ENCODE measurements at places on chromosomes 3 and 15.
A peak's percentile ranks its signal among the peaks of the same experiment; 100 is the strongest.

- no peak for DNase-seq
Measured at GRCh38 chr3:71154846-71155245, 428.7 kb downstream of the FOXP1 start.

- no peak for DNase-seq
Measured at GRCh38 chr3:100030346-100030745, 84.0 kb downstream of the FILIP1L start.

DNA sequence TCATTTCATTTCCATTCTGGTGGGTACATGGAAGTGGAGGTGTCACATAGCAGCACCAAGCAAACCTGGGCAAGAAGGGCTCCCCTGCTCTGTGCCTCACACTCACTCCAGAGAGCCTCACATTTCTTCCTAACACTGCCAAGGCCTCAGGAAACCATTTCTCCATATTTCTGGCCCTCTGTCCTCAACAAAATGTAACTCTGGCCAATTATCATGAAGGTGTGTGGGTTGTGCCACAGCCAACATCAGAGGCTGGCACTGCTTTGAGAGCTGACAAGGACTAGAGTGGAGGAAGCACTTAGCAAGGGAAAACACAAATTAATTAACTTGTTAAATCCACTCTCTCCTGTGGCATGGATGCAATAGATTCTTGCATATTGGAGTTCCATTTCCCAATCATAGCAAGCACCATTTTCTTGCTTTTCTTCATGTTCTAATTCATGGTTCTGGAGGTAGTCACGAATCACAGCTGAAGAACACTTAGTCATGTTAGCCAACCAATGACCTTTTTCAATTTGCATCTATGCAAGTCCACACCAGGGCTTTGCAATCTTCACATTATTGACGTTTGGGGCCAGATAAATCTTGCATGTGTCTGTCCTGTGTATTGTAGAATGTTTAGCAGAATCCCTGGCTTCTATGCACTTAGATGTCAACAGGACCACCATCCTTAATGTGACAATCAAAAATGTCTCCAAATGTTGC lies 241.1 kb downstream of the PLCL2 start:
- no peak for DNase-seq

GRCh38 chr3:66023738-66024385 lies 14.9 kb downstream of the MAGI1 start:
- DNase-seq: no peak

DNA sequence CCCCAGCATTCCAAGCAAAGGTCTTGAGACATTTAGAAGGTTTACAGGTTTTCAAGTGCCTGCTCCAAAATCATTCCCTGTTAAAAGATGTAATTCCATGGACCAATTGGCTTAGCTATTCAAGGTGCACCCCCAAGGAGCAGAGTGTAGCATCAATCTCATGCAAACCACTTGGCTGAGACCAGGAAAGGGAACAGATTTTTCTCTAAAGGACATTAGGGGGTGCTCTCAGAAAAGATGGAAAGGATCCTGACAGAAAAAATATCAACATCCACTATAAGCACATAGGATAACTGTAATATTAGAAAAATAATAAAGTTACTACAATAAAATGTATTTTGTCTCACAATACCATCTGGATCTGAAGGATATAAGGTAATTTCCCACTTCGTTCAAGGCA lies 328.0 kb upstream of the CDIN1 start:
- no peak for DNase-seq

DNA sequence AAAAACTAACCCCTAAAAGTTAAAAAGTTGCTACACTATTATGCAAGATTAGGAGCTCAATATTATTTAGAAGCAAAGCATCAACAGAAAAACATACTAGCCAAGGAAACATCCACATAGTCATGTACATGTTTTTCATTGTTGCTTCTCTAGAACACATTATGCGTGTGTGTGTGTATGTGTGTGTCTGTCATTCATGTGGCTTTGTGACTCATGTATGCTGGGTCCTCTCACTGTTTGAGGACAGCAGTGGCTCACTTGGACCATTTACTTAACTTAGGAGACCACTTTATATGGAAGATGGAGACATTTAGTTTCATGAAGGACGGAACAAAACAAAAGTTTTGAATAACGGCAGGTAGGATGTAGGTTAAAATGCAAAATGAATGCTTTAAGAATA lies 219.4 kb upstream of the THBS1 start:
- no peak for DNase-seq

DNA sequence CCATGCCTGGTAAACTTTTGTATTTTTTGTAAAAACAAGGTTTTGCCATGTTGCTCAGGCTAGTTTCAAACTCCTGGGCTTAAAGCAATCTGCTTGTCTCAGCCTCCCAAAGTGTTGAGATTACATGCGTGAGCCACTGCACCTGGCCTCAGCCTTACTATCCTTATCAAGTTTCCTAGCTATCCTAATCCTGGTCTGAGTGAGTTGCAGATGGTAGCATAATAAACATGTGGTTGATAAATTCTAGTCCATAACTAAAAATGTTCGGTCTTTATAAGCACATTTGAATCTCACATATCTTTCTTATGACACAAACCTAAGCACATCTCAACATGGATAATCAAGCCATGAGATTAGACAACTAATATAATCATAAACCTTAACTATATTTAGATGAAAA lies 18.5 kb downstream of the NPHP3 start:
- no peak for DNase-seq

- peak; percentile 82 for DNase-seq
Measured at GRCh38 chr3:110027446-110028080, 690.2 kb upstream of the DPPA4 start.

- no peak for DNase-seq
Measured at GRCh38 chr3:125394406-125394805, 19.3 kb upstream of the ZNF148 start.

DNA sequence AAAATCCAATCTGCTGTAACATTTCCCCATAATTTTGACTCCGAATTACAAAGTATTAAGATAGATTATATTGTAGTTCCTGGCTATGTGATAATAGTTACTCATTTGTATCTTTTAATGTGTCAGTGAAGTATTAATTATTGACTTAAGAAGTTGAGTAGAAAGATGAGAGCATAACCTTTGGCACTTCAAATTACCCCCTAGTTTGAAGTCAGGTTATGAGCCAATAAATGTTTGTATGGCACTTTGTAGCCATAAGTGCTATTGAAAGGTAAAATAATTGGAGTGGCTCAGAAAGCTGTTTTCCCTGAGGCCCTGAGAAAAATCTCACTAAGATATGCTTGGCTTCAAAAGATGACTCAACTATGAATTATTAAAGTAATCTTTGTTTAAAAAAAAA lies 31.0 kb downstream of the IREB2 start:
- DNase-seq: no peak

- DNase-seq: no peak
Measured at GRCh38 chr3:152581951-152582350, 253.0 kb upstream of the P2RY1 start.

DNA sequence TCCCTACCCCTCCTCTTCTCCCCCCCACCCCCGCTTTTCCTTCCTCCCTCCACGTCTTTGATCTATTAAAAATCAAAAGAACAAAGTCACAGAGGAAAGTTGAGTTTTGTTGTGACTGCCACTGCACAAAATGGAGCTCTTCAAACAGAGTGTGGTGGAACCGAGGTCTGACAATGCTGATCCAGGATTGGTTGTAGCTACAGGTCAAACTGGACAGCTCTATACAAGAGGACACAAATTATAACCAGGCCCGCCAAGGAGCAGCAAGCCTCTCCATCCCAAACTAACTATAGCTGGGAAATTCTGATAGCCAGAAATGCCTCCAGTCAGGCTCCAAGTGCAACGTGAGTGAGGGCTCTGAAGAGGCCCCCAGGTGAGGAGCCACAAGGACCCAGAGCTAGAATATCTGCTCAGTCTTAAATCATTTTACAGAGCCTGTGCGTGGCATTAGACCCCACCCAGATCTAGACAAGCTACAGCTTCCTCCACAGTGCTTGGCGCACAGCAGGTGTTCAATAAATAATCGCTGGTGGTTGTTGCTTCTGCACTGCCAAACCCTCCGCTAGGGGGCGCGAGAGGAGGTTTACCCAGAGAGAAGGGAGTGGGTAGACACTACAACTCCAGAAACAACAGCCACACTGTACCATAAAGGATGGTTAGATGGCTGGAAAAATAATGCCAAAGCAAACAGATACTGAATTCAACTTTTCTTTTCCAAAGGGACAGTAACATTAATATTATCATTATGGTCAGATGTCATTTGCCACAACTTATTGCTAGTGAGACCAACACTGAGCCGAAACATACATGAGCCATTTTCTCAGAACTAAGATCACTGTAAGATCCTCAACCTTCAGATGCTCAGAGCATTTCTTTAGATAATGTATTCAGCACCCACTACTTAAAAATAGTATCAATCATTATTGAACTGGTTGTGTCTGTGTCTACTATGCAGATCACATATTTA lies 44.6 kb downstream of the ZIC4 start:
- DNase-seq: peak; percentile 25

GRCh38 chr15:64970698-64971097 lies 19.0 kb downstream of the SPG21 start:
- no peak for DNase-seq

DNA sequence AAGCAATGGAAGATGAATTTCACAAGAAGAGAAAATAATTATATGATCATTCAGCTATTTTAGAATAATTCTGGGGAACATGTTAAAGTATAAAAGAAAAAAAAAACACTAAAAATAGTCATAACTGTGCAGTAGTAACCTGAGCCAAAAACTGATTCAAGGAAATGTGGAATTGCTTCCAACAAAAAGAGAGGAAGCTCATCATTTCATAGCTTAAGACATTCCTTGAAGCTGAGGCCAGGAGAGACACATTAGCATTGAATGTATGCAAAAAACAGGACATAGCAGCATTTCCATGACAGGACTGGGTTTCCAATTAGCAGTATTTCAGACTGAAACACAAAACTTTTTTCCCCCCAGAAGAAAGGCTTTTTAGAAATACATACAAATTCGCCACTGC lies 27.7 kb upstream of the LRRN1 start:
- no peak for DNase-seq

DNA sequence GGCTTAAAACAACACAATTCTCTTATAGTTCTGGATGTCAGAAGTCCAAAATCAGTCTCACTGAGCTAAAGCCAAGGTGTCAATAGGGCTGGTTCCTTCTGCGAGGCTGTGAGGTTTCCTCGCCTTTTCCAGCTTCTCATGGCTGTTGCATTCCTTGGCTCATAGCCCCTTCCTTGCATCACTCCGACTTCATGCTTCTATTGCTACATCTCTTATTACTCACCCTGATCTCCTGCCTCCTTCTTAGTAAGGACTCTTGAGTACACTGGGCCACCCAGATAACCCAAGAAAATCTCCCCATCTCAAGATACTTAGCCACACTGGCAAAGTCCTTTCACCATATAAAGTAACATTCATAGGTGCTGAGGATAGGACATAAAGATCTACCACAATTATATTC lies 193.9 kb downstream of the ADAMTS17 start:
- DNase-seq: no peak

GRCh38 chr3:157786211-157786610 lies 283.0 kb upstream of the VEPH1 start:
- peak; percentile 82 for DNase-seq

DNA sequence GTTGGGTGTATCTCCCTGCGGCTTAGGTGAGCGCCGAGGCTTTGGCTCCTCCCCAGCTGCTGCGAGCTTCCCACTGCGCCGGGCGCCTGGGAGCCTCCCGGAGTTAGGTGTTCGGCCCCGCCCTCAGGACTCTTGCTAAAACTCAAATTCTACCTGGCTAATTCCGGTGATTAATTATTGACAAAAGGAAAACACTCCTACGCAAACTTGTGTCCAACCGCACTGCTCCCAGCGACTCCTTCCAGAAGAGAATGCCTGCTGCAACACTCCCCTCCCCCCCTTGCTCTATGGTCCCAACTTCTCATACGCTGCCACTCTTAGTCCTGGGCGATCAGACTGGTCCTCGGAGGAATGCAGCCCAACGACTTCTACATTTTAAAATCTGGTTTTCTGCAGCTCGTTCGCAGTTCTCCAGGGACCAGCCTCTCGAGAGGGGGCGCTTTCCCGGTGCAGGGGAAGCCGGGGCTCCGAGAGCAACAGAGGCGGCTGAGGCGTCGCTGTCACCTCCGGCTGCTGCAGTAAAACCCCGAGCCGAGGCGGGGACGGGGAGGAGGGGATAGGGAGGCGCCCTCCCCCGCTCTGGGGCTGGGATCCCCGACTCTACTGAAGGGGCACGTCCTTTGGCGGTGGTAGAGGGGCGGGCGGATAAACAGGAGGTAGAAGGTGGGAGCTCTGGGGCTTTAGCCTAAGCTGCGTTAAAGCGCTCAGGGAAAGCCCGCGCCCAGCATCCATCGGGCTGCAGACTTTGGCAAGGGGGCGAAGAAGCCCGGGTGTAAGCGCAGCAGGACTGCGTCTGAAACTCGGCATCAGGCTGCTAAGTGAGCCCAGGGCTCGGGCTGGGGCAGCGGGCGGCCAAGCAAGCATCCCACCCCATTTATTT lies at the start of gene SPTSSB:
TSS of gene SPTSSB (minus strand) at position 77 of the 880 bp plus-strand sequence. CDS start 25,194 bp downstream, outside the sequence.
- peak; percentile 16 for DNase-seq

- no peak for DNase-seq
Measured at GRCh38 chr3:106440672-106441071, 571.9 kb upstream of the CBLB start.

DNA sequence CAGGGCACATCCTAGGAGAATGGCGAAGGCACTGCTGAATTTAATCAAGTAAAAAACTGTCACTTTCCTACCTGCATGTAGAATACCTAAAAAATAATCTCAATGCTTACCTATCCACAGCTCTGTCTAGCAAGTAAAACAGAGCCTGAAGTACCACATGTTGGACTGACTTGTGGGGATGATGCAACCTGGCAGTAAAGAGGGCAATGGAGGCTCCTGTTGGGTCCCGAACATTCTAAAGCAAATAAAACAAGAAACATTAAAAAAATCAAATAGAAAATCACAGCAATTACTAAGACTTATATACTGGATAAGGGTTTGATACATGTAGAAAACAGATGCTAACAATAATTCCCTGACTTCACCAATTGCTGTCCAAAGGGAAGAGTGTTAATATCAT lies 56.1 kb downstream of the PTPN9 start:
- DNase-seq: no peak

GRCh38 chr3:164095279-164095678 lies 983.0 kb downstream of the SI start:
- DNase-seq: no peak

GRCh38 chr3:188772886-188773285 lies 398.9 kb upstream of the TPRG1 start:
- peak; percentile 85 for DNase-seq

DNA sequence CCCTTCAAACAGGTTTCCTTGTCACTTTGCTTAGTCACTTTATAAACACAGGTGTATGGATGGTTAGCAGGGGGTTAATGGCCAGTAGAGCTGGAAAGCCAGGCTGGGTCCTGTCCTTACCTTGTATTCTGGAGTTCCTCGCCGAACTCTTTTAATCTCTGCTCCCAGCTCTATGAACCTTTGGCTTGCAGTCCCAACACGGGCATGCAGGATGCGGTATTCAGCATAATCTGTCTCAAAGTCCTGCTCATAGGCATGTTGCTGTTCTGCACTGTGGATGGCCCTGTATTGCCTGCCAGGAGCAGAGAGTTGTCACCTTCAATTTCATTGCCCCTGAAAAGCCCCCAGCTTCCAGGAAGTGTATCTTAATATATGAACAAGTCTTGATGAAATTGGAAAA lies 2.7 kb downstream of the ELL3 start:
- no peak for DNase-seq

Data from astrocyte of the spinal cord (primary cell).